ENCODE measurements at places on chromosomes 13 and 19. TPM values are rescaled to one million over a fixed set of nuclear protein-coding genes. Genes with fewer than 3 reads are reported as not detected.

DNA sequence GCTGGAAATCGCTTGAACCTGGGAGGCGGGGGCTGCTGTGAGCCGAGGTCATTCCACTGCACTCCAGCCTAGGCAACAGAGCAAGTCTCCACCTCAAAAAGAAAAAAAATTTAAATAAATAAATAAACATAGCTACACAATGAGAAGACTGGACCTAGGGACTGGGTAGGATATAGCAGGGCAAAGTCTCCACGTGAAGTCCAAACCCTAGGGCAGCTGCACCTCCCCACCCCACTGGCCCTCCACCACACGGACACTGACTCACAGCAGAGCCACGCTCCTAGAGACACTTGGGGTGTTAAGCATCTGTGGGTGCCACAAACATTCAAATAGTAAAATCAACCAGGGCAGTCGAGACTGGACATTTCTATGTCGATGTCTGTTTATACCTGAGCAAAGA, 7.1 kb downstream of the LATS2 start:
- no peaks in the 10 kb centered on the region for H3K36me3 ChIP-seq
- H3K4me3 ChIP-seq, result no peak overlapping the region
- DNase-seq, result no peak
- peaks cover 20% of the 10 kb centered on the region for H3K27me3 ChIP-seq

- peaks cover 72% of the 10 kb centered on the region for H3K27me3 ChIP-seq
- DNase-seq, result no peak
- H3K4me1 ChIP-seq, result peaks cover 6% of the 10 kb centered on the region
- H3K36me3 ChIP-seq, result peaks cover 1% of the 10 kb centered on the region
Measured at GRCh38 chr19:47417746-47418691, 1.3 kb downstream of the MEIS3 start.

DNA sequence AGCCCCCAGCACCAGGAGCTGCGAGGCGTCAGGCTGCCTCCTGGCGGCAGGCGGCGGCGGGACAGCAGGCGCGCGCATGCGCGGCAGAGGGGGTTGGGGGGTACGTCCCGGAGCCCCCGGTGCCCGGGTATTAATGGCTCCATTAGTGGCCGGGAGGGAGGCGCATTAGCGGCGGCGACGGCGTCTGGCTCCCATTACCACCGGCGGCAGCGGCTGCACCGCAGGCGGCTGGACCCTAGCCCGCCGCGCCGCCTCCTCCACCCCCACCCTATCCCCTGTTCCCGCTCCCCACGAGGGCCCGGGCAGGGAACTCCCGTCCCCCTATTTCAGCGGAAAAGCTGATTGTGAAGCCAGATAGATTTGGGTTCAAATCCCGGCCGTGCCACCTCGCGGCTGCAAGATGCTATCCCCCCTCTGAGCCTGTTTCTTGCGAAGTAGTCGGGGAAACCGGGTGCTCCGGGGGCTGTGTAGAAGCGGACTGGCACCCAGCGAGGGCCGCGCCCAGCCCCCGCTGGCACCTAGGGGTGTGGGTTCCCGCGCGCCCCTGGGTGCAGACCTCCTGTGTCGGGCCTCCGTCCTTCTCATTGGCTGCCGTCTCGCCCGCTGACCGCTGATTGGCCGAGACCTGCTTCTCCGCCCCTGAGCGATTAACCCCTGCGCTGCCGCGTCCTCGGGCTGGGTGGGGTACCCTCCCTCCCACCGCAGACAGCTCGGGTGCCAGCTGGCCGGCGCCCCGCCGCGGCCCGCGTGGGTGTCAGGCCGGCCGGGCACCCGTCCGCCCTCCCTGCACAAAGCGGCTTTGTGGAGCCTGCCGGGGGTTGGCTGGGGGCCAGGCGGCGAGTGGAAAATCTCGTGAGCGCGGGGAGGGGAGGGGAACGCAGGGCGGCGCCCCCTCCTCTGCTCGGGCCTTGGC, 11.1 kb downstream of the CIC start:
- no peaks in the 10 kb centered on the region for H3K27me3 ChIP-seq
- no peaks in the 10 kb centered on the region for H3K36me3 ChIP-seq
- H3K27ac ChIP-seq, result peak overlapping the region; percentile 95
- peak; percentile 94 for DNase-seq

- H3K27ac ChIP-seq, result no peak overlapping the region
- peaks cover 2% of the 10 kb centered on the region for H3K27me3 ChIP-seq
- H3K4me1 ChIP-seq, result no peaks in the 10 kb centered on the region
Measured at GRCh38 chr19:38453596-38453995, 20.1 kb downstream of the RYR1 start.

DNA sequence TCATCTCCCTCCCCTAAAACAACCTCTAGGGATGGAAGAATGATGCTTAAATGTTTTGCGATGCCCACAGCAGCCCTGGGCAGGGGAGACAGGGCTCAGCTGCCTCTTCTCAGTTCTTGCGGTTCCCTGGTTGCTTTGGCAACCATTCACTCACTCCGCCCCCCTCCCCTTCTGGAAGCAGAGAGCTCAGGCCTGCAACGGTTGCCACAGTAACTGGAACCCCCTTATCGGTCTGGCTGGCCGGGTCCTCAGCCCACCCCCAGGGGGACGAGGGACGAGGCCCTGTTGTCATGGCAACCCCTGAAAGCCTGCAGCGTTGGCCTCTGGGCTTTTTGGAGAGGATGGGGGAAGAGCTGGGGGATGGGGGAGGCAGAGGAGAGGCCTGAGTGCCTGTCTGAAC, 19.5 kb downstream of the NOVA2 start:
- DNase-seq, result no peak
- H3K27me3 ChIP-seq, result peaks cover 23% of the 10 kb centered on the region
- H3K27ac ChIP-seq, result no peak overlapping the region
- H3K4me1 ChIP-seq, result peaks cover 21% of the 10 kb centered on the region
- no peak overlapping the region for H3K4me3 ChIP-seq

DNA sequence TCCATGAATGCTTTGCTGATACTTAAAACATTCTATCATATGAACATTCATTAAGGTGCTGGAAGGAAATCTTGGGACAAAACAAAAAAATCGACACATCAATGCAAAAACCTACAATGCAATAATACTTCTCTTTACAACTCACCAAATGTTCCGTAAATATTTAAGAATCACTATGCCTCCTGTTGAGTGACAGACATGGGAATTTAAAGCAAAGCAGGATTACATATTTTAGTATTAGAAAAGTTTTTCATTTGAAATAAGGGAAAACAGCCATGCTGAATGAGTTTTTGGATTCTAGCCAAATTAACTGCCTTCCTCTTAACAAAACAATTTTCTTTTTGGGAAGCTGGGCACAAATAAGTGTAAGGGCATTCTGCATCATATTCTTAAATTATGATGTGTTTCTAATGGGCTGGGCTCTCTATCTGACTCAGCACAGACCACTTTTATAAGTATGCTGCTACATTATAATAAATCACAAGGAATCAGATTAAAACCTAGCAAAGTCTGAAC, 93.7 kb downstream of the RBM26 start:
- H3K4me3 ChIP-seq, result no peak overlapping the region
- DNase-seq, result no peak
- no peak overlapping the region for H3K27ac ChIP-seq
- no peaks in the 10 kb centered on the region for H3K4me1 ChIP-seq
- peaks cover 3% of the 10 kb centered on the region for H3K27me3 ChIP-seq

SLC8A2 gene
- total RNA-seq, result 0.32 TPM

DNA sequence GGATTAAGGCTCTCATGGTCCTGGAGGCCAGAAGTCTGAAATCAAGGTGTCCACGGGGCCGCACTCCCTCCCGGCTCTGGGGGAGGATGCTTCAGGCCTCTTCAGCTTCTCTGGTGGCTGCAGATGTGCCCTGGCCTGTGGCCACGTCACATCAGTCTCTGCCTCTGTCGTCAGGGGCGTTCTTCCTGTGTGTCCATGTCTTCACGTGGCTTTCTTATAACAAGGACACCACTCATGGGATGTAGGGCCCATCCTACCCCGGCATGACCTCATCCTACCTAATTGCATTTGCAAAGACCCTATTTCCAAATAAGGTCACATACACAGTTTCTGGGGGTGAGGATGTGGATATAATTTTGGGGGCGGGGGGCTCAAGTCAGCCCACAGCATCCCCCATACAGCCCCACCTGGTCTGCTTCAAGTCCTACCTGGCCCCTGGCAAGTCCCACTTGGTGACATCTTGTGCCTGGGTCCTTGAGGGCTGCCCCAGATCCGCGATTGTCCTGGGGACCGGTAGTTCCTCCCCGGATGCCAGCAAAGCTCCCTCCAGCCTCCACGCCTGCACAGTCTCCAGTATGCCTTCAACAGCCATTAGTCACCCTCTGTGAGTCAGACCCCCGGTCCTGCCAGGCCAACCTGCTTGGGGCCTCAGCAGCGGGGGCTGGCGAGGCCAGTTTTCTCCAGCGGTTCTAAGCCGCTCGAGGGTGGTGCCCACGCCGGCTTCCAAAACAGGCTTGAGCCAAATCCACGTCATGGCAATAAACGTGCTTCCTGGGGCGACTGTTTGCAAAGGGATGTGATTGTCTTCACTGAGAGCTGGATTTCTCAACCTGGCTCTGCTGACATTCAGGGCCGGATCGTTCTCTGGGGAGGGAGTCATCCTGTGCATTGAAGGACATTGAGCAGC, 32.2 kb downstream of the MYO9B start:
- H3K27ac ChIP-seq, result peak overlapping the region; percentile 24
- DNase-seq, result no peak
- H3K4me1 ChIP-seq, result peaks cover 60% of the 10 kb centered on the region

GRCh38 chr19:19595171-19595701, 23.3 kb downstream of the PBX4 start:
- H3K27ac ChIP-seq, result peak overlapping the region; percentile 82
- no peaks in the 10 kb centered on the region for H3K27me3 ChIP-seq
- peaks cover 77% of the 10 kb centered on the region for H3K4me1 ChIP-seq
- no peak overlapping the region for H3K4me3 ChIP-seq
- H3K36me3 ChIP-seq, result peaks cover 47% of the 10 kb centered on the region

- no peak overlapping the region for H3K4me3 ChIP-seq
- no peak overlapping the region for H3K27ac ChIP-seq
- no peak for DNase-seq
- no peaks in the 10 kb centered on the region for H3K27me3 ChIP-seq
- no peaks in the 10 kb centered on the region for H3K4me1 ChIP-seq
Measured at GRCh38 chr13:63129995-63130394, 1714.3 kb upstream of the PCDH20 start.

DNA sequence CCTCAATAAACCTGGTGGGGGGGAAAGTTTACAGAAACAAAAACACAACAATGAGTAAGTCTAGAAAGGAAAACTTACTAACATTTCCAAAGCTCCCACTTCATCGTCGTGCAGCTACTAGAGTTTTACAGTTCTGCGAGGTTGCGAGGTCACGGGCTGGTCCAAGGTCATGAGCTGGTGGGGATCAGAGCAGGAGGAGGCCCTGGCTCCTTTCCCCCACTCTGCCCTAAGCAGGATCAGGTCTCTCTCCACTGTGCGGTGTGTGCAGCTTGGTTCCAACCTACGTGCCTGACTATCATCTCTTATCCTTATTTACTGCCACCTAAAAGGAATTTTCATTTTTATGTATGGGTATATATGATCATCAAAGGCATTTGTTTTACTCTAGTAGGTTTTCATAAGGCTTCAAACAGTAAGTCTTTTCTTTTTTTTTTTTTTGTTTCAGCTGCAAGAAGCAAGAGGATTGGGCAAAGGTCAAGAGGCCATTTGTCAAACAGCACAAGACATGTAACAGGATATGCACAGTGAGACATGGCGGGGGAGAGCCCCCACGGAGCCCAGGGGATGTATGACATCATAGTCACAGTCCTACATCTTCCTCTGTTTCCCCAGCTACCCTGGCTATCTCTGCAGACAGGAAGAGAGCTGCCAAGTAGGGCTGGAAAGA, 76.6 kb upstream of the POMP start:
- DNase-seq, result no peak
- H3K27me3 ChIP-seq, result no peaks in the 10 kb centered on the region
- H3K4me3 ChIP-seq, result no peak overlapping the region
- no peak overlapping the region for H3K27ac ChIP-seq
- H3K4me1 ChIP-seq, result peaks cover 8% of the 10 kb centered on the region

DNA sequence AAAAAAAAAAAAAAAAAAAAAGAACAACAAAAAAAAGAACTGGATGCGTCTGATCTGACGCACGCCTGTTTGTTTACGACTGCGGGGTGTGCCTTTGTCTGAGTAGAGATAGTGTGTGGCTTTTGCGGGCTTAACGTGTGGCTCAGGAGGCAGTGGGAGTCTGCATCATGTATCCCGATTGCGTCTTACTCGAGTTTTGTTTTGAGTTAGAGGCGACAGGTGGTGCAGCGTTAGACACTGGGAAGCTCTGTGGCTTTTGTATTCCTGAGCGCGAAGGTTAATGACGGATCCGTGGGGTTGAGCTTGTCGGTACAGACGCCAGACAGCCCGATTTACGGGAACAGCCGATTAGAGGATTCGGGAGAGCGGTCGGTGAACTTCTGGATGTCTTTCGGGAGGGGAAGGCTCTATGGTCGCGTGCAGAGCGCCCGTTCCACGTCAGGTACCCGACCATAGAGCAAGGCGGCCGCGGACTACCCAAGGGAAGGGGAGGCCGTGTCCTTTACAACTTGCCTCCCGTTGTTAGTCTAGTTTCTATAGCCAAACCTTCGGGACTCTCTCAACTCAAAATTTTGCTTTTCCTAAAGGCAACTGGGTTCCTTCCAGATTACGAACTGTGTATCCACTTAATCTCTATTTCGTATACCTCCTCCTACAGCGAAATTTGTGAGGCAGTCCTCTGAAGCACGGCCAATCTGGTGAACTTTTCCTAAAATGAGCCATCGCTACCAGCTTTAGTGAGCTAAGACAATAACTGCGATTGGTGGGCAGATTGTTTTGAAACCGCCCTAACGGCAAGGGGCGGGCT, 926 bp upstream of the HNRNPUL1 start:
- peak overlapping the region; percentile 79 for H3K4me3 ChIP-seq
- no peaks in the 10 kb centered on the region for H3K27me3 ChIP-seq
- H3K27ac ChIP-seq, result peak overlapping the region; percentile 99
- peak; percentile 94 for DNase-seq
- H3K4me1 ChIP-seq, result peaks cover 36% of the 10 kb centered on the region

DNA sequence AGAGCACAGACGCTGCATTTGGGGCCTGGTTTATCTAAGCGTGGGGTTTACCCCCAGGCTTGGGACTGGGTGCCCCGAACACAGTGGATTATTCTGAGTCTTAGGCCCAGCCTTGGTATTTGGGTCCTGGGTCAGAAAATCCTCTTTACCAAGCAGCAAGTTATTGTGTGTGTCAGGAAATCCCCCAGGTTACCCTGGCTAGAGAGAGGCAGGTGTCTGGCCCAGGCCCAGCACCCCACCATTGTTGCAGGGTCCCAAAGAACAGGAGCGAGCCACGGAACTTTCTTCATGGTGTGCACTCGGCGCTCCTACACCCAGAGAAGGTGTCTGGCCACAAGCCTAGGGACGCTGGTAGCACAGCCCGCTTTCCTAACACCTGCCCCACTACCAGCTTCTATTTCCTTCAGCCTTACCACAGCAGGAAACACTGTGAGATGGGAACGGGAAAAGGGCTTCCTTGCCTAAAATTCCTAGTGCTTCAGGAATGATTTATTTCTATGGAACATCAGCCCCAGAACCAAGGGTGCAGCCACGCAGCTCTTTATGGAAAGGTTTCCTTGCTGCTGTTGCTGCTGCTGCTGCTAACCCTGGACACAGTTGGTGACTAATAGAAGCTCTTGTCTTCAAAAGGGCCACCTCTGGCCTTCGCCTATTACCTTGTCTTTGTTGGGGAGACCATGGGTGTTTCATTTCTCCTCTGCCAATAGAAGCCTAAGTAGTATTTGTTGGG, 7.4 kb upstream of the CDX2 start:
- H3K27ac ChIP-seq, result no peak overlapping the region
- H3K4me1 ChIP-seq, result peaks cover 23% of the 10 kb centered on the region
- peaks cover 90% of the 10 kb centered on the region for H3K27me3 ChIP-seq
- DNase-seq, result no peak
- H3K36me3 ChIP-seq, result no peaks in the 10 kb centered on the region

Measured in activated CD8-positive, alpha-beta memory T cell treated with anti-CD3 and anti-CD28 coated beads, Interleukin-2, amount 10 ng/mL, durations not matched to agents 7 days and 5 days (primary cell).